ENCODE measurements at places on chromosomes 5 and 9.

- DNase-seq: no peak
Measured at GRCh38 chr5:151068433-151069197, 12.2 kb downstream of the TNIP1 start.

GRCh38 chr5:168867241-168867640, 288.1 kb upstream of the PANK3 start:
- DNase-seq: no peak

DNA sequence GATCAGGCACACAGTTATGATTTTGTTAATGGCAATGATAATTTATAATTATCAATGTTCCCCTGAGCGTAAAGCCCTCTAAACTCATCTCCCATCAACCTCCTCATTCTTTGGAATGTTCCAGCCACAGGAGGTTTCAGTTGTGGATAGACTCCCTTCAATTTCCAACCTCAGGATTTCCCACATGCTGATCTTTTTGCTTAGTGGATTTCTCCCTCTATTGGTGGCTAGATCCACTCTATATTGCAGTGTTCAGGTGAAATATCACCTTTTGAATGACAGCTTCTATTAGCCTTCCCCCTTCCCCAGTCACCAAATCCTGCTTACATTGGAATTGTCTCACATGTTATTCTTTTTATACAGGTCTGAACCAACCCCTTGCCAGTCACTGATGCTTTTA, 113.9 kb downstream of the CDH10 start:
- no peak for DNase-seq

GRCh38 chr5:61397238-61397637, 65.2 kb downstream of the ZSWIM6 start:
- DNase-seq: no peak

- no peak for DNase-seq
Measured at GRCh38 chr9:26655166-26655565, 237.4 kb downstream of the CAAP1 start.

DNA sequence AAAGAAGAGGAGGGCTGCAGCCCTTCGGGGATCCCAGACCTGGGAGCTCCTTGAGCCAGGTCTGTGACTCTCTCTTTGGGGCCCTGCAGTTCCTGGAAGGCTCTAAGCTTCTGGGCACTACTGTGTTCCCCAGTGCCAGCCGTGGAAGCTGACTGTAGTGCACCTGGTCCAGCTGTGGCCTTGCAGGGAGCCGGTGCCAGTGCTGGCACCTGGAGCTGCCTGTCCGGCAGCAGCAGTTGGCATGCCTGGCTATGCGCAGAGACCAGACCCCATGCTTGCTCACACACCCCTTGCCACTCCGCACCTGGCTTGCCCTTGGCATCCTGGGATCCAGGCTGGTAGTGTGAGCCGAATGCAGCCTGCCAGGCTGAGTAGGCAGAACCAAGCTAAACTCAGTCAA, 91.0 kb upstream of the PUM3 start:
- no peak for DNase-seq

DNA sequence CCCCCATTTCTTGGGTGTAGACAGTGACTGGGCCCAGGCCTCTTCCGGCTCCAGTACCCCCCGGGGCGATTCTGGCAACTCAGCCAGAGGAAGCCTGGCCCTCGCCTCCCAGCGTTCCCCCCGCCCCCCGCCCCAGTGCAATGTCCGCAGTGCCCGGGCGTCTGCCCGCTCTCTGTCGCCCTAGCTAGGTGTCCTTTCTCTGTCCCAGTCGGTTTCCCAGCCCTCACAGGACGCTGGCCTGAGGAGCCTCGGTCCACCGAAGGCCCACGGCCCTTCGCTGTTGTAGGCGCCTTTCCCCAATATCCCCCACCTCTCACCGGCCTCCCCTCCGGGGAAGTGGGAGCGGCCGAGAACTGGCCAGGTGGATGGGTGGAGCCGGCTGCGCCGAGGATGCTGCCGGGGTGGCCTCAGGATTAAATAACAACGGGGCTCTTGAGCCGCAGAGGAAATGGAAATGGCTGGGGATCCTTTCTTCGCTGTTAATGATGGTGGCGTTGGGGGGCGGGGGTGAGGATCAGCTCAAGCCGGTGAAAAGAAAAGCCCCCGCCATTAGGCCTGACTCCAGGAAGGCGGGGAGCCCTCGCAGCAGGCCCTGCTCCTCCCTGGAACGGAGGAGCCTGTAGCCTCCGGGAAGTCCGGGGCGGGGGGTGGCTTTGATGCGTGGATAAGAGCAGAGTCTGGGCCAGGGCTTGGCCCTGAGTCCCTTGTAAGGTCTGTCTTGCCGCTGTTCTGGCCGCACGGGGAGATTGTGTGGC, 1.1 kb upstream of the SPRY4 start:
- peak; percentile 20 for DNase-seq

- no peak for DNase-seq
Measured at GRCh38 chr5:16862777-16863176, 73.3 kb downstream of the MYO10 start.

DNA sequence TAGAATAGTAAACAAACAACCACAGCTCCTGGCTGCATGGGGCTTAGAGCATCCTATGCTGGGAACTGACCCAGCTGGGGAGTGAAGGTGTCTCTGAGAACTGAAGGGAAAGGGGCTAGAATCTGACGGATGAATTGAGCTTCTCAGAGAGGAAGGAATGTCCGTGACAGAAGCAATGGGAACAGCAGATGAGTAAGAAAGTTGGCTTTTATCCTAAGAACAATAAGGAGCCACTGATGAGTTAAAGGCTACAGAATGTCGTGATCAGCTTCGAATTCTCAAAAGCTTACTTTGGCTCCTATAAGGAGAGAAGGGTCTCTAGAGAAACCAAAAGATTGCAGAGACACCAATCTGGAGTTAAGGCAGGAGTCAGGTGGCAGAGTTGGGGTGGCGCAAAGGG, 52.6 kb downstream of the EBF1 start:
- no peak for DNase-seq

GRCh38 chr9:212297-212696, 2.4 kb upstream of the DOCK8 start:
- DNase-seq: no peak

DNA sequence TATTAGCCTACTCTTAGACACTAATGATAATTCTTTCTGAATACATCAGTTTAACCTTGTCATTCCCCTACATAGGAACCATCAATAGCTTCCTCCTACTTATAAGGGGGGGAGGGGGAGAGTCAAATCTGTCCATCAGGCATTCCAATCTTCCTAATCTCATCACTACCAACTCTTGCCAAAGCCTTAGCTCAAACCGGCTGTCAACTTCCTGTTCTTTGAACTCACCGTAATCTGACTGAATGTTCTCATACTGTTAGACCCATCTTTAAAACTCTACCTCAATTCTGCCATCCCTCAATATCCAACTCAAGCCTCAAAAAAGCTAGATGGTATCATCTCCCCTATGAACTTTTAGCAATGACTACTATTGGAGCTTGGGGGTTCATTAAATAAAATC, 41.9 kb upstream of the RNF38 start:
- no peak for DNase-seq

GRCh38 chr5:55108661-55109060, 6.2 kb downstream of the GZMA start:
- DNase-seq: no peak

GRCh38 chr9:79692857-79693571, 121.2 kb downstream of the TLE4 start:
- DNase-seq: no peak

- DNase-seq: no peak
Measured at GRCh38 chr5:168654211-168654721, 75.1 kb upstream of the PANK3 start.

- no peak for DNase-seq
Measured at GRCh38 chr5:122120957-122121356, 8.4 kb upstream of the ZNF474 start.

- DNase-seq: no peak
Measured at GRCh38 chr9:129442803-129443511, 177.9 kb downstream of the C9orf50 start.

DNA sequence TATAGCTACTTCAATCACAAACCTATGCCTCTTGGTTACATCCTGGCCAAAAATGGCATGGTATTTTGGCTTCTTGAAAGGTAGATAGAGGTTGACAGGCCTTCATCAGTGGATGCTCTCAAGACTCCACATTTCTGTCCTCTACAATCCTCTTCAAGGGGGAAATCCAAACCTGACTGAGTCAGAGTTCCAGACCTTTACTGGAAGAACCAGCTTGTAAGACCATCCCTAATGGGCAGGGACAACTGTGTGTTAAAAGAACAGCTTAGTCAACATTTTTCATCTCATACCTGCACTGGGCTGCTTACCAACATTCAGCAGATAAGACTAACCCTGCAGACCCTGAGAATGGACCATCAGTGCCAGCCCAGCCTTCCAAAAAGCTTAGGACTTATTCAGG, 155.7 kb downstream of the CDK5RAP2 start:
- DNase-seq: no peak

- peak; percentile 43 for DNase-seq
Measured at GRCh38 chr5:89457411-89458331, 574.7 kb upstream of the MEF2C start.

GRCh38 chr9:84375954-84376353, 35.4 kb upstream of the SLC28A3 start:
- no peak for DNase-seq

DNA sequence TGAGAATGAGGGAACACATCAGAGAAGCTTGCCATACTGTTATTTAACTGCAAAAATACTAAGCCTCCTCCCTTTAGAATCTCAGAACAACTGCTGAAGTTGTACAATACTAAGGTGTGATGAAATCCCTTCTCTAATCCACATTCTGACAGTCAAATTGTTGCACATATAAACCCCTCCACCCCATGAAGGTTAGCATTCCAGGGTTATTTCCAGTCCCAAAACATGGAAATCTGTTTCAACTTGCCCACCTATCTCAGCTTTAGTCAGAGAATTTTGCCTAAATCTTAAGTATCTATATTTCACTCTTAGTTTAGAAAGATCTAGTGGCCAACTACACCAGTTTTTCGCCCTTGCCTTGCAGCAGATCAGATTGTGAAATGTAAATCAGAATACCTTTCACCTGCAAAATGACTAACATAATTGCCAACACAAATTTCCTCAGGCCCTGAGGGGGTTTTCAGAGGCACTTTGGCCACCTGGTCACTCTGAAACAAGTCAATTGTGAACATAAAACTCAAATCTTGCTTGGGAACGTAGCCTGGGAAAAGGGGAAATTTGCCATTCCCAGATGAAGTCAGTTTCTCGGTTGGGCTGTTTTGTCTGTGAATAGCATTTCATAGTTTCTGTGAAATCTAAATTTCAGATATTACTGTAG, 93.9 kb downstream of the EFNA5 start:
- DNase-seq: no peak

- DNase-seq: no peak
Measured at GRCh38 chr5:147145328-147145727, 89.5 kb upstream of the STK32A start.

DNA sequence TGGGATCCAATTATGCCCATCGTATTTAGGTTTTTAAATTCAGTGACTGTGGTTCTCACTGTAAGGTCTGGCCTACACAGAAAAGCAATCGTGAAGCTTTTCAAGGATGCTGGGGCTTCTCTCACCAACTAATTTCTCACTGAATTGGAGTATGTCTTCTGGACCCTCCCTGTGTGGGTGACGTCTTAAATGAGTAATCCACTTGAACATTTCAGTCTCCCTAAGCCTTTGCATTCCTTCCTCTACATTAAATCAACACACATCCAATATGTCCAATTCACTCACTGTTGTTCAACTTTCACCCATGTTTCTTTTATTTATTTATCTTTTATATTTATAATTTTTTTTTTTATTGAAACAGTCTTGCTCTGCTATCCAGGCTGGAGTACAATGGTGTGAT, 12.5 kb upstream of the BTF3 start:
- DNase-seq: no peak

GRCh38 chr5:68239487-68239886, 23.9 kb downstream of the PIK3R1 start:
- DNase-seq: no peak

DNA sequence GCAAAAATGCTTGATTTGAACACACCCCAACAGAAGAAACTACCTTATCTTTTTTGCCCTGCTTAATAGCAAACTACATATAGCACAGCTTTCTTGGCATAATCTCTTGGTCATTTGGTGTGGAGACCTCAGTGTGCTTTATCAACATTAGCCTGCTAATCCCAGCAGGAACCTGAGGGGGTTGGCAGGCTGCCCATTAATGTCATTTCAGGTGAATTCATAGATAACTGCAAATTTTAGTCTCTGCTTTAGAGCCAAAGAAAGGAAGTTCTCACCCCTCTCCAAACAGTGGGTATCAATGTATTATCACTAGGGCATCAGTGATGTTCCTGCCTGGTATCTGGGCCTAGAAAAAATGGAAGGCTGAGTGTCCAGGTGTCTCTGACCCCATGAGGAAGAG, 489.0 kb downstream of the NTRK2 start:
- DNase-seq: no peak

DNA sequence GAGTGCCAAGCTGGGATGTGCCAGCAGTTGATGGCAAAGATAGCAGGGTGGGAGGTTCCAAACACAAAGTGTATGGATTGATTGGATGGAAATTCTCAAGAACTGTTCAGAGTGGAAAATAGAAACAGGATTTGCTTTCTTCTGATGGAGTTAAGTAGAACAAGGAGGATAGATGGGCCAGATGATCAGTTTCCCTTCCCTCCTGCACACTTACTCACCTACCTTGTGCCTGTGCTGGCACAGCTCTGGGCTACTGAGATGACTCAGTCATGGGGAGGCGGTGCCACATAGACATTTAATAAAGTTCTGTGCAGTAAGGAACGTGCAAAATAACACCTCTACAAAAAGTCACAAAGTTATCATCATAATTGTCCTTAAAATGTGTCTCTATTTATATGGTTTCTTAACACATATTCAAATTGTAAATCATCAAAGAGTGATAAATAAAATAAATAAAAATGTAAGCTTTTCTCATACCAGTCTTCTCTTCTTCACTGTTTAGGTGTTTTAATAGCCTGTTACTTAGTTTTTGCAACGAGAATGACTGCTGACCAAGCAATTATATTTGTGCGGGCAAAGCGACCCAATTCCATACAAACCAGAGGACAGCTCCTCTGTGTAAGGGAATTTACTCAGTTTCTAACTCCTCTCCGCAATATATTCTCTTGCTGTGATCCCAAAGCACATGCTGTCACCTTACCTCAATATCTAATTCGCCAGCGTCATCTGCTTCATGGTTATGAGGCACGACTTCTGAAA, 12.7 kb downstream of the PTPDC1 start:
- DNase-seq: no peak

- DNase-seq: no peak
Measured at GRCh38 chr9:125483697-125484096, 222.1 kb downstream of the GAPVD1 start.

- no peak for DNase-seq
Measured at GRCh38 chr9:137027369-137028262, at the start of gene ABCA2. TSS of gene ABCA2 (minus strand) at chr9:137028237. CDS start at chr9:137028140, 97 bp downstream.

GRCh38 chr5:149007174-149007573, 55.7 kb downstream of the SH3TC2 start:
- DNase-seq: no peak

- DNase-seq: no peak
Measured at GRCh38 chr5:80238778-80239679, 16.8 kb downstream of the SERINC5 start.

- DNase-seq: no peak
Measured at GRCh38 chr9:36855448-36856315, 178.4 kb downstream of the PAX5 start.

GRCh38 chr9:89042984-89043383, 51.7 kb downstream of the S1PR3 start:
- DNase-seq: no peak

- DNase-seq: no peak
Measured at GRCh38 chr9:100927763-100928162, 100.8 kb upstream of the PLPPR1 start.

GRCh38 chr5:147044572-147045273, 166.2 kb upstream of the PPP2R2B start:
- no peak for DNase-seq

Measured in SHP77 treated with DMSO at 0.1 percent for 48 hours (cell line).